ENCODE measurements at places on chromosomes 6 and 20.

GRCh38 chr6:21907291-21907690 lies 313.7 kb downstream of the SOX4 start:
- DNase-seq: no peak

- no peak for DNase-seq
Observed at GRCh38 chr20:12371990-12372389, 454.3 kb downstream of the BTBD3 start.

GRCh38 chr6:152086223-152086873 lies 278.9 kb downstream of the ESR1 start:
- no peak for DNase-seq

DNA sequence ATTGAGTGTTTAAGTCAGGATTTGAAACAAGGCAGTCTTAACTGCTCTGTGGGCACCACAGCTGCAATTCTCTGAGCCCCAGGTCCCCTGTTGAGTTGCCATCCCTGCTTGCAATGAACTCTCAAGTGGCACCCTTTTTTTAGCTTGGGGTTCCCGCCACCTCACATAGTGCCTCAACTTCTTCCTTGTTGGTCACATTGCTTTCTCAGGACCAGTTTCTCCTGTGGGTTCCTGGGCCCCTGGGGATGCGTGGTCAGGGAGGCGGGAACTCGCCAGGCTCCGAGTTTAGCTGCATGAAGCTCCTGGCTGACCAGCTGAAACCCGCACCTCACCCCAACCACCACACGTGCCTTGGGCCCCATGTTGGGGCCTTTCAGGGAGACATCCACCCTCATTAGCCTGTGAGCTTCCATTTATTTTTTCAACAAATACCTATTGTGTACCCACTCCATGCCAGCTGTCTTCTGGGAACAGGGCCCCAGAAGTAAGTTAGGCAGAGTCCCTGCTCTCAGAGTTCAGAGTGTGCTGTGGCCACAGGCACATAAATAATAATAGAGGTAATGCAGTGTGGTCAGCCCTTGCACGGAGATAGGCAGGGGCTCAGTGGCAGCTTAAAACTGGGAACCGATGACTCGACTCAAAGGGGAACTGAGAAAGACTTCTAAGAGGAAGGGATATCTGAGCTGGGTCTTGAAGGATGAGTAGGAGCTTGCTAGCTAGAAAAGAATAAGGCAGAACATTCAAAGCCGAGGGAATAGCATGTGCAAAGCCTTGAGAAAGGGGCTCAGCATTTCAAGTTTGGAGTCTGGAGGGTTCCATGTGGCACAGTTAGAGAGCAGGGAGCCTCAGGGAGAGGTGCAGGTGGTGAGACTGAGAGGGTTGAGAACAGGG lies 33.9 kb upstream of the FAM83D start:
- no peak for DNase-seq

DNA sequence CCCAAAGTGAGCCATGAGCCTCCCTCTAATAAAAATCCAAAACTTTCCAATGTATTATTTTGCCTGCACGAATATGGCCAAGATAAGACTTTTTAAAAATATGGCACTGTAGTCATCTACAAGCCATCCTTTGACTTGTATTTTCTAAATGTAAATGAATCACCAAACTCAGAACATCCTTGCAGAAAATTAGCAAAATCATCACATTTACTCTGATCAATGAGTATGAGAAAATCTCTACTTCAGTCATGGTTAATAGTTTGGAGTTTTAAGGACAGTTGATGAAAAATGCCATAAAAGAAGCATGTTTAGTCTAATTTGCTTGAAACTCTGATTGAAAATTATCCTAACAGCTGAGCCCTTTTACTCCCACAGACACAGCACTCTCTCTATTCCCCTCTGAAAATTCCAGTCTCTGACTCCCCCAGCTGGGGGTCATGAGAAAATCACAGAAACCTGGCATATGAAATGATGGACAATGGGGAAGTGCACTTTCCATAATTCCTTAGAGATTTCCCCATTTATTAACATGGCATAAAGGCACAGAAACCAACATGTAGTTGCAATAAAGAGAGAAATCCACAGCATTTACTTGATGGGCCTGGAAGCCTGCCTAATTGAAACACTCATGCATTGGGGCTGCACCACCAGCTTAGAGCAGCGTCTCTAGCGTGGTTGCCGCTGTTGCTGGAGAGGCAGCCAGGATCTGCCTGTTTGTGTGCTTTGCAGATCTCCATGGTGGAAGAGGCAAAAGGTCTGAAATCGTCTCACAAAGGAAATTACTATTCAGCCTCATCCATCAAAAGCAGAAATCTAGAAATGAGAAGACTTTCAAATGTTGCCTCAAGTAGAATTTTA lies 214.0 kb downstream of the WDR27 start:
- no peak for DNase-seq

DNA sequence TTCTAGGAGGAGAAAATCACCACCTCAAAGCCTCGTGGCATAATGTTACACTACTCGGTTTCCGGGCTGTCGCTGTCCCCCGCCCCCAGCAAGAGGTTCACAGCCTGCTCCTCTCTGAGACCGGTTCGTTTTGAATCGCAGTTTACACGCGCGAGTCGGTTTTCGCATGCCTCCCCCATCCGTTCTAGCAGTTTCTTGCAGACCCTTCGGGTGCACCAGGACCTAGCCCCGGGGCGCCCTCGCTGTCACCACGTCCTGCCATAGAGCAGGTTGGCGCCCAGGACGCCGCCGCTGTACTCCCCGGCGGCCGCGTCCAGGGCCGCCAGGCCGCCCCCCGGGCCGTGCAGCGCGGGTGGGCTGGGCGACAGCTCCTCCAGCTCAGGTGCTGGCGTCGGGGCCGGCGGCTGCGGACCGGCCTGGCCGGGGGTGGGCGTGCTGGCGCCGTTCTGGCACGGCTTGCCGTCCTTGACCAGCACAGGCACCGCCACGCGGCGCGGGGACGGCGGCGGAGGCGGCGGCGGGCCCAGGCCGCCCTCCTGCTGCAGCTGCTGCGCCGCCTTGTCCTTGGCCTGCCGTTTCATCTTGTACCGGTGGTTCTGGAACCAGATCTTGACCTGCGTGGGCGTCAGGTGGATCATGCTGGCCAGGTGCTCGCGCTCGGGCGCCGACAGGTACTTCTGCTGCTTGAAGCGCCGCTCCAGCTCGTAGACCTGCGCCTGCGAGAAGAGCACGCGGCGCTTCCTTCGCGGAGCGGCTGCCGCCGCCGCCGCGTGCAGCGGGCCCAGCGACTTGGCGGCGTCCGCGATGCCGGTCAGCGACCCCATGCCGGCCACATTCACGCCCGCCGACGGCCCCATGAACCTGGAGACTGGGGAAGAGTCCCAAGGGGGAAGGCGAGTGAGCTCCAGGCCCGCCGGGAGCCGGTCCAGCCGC lies 1.4 kb downstream of the NKX2-4 start:
- no peak for DNase-seq

- no peak for DNase-seq
Observed at GRCh38 chr6:164528539-164528938, 780.9 kb downstream of the C6orf118 start.

DNA sequence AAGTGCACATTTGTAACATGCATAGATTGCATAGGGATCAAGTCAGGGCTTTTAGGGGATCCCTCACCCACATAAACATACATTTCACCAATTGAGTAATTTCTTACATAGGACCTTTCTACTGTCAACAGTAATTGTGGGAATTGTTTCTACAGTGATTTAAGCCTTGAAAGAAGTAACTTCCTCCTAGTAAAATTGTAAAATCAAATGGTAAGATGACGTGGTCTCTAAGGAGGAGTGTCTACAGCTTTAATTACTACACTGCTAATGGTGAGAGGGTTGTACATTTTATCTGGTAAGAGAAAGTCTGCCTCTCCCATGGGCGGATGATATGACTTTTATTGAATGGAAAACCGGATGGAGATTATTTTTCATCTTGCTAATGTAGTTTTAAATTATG lies 98.0 kb downstream of the RPP40 start:
- DNase-seq: no peak

DNA sequence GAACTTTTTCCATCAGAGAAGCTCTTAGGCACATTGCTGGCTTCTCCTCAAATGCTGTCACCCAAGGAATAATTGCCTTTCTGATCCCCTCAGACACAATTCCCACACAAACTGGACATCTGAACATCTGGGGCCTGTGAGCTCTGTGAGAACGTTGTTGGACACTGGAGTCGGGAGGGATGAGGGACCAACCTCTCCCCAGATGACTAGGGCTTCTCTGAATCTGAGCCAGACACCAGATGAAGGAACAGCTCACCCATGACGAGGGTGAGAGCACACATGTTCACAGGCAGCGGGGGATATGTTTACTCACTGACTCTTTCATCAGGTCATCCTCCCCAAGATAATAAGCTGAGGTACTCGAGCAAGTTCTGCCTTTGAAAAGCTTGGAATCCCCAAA lies 283.9 kb upstream of the SUPT3H start:
- DNase-seq: no peak

DNA sequence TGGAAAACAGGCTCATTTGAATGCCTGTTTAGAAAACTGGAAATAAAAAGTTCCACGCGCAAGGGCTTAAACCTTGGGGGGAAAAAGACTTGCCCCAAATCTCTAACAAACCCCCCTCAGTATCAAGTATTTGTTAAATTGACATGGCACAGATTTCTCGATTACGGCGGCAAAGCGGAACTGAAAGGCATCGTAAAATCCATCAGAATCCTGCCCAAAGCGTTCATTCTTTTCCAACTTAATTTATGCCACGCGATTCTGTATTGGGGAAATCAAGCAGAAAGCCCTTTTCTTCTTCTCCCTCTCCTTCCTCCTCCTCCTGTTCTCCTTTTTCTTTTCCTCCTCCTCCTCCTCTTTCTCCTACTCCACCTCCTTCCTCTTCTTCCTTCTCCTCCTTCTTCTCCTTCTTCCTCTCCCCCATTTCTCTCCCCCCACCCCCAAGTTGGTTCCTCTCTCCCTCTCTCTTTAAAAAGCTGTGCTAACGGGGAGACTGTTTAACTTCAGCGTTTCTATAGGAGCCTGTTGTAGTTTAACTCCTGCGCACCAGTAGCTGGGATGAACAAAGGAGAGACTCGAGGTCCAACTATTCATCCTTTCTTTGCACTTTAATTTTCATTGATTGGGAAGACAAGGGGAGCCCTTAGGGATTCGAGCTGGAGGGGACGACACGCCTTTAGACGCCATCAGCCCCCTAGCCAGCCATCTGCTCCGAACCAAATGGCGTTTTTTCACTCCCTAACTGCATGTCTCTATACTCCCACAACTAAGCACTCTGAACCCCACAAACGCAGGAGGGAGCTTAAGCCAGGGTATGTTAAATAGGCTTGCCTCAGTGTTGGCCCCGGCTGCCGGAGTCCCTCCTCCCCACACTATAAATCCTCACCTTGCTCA lies 2.7 kb upstream of the DLL1 start:
- DNase-seq: no peak

DNA sequence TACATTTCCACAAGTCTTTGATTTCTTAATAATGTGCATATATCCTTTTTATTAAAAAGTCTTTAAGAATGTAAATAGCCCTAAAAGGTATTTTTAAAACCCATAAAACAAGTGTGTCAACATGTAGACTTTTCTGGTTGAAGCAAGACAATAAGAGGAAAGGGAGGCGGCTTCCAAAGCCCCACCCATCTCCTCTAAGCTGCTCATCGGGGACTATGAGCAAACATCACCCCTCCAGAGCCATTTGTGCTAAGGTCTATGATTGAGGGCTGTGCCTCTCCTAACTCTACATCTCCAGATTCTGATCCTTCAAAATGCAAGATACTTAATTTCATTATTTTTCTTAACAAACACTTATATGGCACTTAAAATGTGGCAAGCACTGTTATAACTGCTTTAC lies 2.5 kb upstream of the NAA20 start:
- no peak for DNase-seq

DNA sequence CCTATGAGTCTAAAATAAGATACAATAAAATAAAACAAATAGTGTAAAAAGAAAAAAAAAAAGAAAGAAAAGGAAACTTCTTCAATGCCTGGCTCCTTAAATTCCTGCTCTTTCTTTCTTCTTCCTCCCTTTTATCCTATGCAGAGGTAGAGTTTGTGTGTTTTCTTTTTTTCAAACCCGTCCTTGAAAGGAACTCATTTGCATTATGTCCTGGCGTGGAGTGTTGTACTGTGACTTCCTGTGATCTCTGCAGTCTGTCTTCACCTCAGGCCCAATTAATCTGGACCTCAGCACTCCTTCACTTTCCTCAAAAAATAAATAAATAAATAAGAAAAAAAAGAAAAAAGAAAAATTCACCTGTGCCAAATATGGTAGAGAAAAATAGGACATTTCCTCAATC lies 541.9 kb upstream of the SPTLC3 start:
- no peak for DNase-seq

GRCh38 chr6:43951756-43952675 lies 175.2 kb downstream of the MRPL14 start:
- DNase-seq: no peak

- DNase-seq: no peak
Observed at GRCh38 chr20:54234991-54235390, 27.1 kb downstream of the PFDN4 start.

DNA sequence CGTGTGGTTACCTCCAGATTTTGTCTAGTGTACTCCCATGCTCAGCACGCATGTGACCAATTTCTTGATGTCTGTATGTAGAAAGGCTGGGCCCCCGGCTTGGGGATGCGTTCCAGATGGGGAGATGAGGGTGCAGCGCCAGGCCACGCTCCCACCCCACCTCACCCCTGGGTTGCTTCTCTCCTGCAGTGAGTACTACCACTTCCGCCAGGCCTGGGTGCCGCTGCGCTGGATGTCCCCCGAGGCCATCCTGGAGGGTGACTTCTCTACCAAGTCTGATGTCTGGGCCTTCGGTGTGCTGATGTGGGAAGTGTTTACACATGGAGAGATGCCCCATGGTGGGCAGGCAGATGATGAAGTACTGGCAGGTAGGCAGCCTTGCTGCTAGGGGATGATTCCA lies 11.5 kb upstream of the SRF start:
- DNase-seq: no peak

DNA sequence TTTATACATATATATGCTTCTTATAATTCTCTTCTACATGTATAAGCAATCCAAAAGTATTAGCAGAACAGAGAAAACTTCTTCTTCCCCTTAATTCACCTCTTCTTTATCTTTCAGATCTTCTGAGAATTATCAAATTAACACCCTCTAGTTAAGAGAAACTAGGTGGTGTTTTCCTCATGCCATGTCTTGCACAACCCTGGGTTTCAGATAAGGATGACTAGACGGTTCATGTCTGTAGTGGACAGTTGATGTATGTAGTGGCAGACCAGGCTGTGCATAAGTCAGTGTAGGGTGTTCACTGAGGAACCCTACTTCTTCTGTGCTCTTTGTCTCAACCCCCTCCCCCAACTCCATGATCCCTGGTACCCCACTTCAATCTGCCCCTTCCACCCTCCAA lies 187.3 kb downstream of the SAMD5 start:
- DNase-seq: no peak

- no peak for DNase-seq
Observed at GRCh38 chr6:153218184-153218792, 87.2 kb upstream of the RGS17 start.

GRCh38 chr20:2806351-2806701 lies 5.9 kb upstream of the CPXM1 start:
- DNase-seq: no peak

DNA sequence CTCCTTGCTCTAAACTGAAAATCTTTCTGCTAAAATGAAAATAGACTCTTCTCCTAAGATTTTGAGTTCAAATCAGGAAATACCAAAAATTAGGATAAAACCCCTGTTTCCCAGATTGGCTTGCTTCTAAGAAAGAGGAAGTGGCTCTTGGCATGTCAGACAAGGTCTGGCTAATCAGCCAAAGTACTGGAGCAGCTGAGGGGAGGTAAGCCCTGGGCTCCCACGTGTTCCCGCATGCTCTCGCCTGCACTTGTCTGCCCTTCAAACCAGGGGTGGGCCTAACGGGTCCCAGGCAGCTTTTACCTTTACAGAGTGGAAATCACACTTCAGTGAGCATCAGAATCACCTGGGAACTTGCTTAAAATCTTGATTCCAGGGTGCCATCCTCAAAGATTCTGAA lies 43.2 kb upstream of the GABRR1 start:
- DNase-seq: no peak

Measured in activated CD4-positive, CD25-positive, alpha-beta regulatory T cell (primary cell).